ENCODE measurements at places on chromosomes 1 and 21.

- DNase-seq, result peak; percentile 12
Observed at GRCh38 chr1:114164840-114165543, 11.3 kb upstream of the SYT6 start.

GRCh38 chr1:235351441-235351840 is 15.8 kb upstream of the TBCE start:
- no peak for DNase-seq

DNA sequence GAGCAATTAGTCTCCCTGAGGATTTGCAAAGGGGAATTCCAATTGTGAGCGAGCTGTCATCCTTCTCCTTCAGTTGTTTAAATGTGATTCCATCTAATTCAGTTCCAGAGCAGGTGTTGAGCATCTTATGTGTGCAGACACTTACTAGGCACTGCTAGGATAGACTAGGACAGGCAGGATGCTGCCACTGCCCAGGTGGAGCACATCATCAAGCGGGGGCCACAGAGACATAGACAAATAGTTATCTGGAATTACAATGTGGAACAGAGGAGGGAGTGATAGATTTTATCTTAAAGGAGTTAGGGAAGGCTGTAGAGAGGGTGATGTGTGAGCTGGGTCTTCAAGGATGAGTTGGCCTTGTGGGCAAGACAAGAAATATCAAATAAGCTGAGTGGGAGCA is 55.9 kb downstream of the CDC7 start:
- DNase-seq, result no peak

GRCh38 chr1:1250786-1251284 is 4.3 kb upstream of the C1QTNF12 start:
- no peak for DNase-seq

DNA sequence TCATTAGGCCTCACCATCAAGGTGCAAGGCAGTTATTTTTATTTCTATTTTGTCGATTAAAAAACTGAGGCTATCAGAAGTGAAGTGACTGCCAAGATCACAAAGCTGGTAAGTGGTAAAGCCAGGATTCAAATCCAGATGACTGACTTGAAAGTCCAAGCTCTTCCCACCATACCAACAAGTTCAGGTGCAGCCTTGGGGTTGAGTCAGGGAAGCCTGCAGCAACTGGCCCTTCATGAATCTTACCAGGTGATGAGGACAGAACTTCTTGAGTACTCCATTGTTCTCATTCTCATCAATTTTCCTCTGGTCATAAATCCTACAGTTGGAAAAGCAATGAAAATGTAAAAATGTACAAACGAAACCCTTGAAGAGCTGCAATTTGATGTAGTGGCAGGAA is 20.2 kb downstream of the PEA15 start:
- no peak for DNase-seq

GRCh38 chr1:200150721-200151120 is 123.2 kb downstream of the NR5A2 start:
- DNase-seq, result no peak

- DNase-seq, result no peak
Observed at GRCh38 chr21:26679284-26679683, 106.2 kb upstream of the CYYR1 start.

- DNase-seq, result no peak
Observed at GRCh38 chr1:244757091-244757939, 78.1 kb upstream of the COX20 start.

DNA sequence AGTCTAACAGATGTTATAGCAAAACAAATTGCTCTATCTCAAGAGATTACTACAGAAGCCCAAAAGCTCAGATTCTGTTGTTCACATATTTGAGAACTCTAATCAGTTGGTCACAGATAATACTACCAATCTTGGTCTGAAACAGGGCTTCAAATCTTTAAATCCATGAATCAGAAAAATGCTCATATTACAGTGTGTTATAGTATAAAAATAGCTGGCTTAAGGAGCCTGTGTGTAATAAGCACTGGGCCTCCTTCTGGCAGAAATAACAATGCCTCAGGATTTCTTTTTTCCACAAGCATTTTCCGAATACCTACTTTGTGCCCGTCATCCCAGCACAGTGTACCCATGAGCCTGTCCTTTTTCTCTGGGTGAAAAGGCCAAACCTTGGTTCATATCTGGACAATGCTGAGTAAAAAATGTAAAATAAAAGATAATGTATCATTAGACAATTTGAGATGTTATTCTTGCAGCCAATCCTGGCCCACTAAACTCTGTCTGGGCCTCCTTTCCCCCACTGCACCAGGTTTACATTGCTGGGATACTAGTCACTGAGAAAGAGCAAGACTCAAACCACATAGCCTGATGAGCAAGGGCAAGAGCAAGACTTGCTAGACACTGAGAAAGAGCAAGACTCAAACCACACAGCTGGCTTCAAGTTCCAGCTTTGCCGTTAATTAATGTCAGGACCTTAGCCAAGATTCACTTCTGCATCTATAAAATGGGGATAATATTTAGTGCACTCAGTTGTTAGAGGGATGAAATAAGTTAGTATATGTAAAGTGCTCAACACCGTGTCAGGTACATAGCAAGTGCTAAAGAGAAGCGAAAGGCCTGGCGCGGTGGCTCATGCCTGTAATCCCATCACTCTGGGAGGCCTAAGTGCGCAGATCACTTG is 17.0 kb upstream of the ADAR start:
- DNase-seq, result no peak

DNA sequence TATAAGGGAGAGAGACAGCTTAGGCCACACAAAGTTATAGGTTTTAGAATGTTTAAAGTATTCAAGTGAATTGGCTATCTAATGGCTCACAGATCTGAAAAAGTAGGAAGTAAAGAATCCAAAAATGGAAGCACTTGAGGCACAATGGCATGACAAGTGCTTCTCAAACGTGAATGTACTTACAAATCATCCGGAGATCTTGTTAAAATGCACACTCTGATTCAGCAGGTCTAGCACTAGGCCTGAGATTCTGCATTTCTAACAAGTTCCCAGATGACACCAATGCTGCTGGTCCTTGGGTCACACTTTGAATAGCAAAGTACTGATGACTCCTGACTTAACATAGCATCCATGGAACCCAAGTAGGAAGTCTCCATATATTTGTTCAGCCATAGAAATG is 20.9 kb upstream of the AGL start:
- no peak for DNase-seq

DNA sequence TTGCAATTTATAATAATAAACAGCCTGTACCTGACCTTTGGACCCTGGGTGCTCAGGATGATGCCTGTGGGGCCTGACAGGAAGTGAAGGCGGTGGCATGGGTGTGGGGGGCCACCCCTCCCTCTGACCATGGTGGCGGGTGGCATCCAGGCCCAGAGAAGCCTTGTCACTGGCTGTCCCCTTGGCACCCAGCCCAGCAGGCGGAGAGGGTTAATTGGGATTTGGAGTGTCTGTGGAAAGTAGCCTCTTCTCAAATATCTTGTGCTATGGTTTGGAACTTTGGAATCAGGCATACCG is 20.5 kb downstream of the SOX13 start:
- no peak for DNase-seq

DNA sequence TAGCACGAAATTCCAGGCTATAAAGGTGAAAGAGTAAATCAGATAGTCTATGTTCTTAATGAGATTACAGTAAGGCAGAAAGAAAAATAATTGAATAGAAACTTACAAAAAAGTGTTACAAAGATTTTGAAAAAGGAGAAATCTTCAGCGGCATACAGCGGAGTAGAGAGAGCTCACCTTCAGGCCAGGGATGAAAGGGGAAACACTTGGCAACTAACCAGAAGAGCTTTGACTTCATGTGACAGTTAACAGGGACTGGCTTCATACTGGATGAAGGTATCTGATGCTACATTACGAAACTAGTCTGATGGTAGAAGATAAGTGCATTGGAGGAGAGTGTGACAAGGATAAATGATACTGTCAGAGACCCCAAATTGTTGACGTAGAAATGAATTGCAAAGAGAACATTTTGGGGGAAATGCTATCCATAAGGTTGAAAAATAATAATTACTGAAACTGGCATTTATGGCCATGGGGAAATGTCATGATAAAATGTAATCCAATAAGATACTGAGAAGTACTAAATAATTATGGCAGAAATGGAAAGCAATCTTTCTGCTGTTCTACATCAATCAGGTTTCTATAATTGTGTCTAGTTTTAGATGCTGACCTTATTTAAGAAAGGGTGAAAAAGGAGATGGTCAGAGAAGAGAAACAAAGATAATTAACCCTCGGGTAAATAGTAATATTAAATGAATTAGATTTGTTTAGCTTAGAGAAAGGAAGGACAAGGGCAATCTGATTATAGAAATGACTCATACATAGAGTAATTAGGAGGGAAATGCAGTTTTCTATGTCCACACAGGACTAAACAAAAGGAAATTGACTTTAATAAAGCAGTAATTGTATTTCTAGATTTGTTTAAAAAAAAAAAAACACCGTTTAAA is 808.7 kb downstream of the NCAM2 start:
- no peak for DNase-seq

GRCh38 chr1:248165186-248165585 is 9.4 kb upstream of the OR2M2 start:
- DNase-seq, result no peak

GRCh38 chr1:157233131-157233530 is 94.9 kb upstream of the ETV3 start:
- no peak for DNase-seq

- no peak for DNase-seq
Observed at GRCh38 chr1:71603044-71603776, 522.4 kb upstream of the ZRANB2 start.

DNA sequence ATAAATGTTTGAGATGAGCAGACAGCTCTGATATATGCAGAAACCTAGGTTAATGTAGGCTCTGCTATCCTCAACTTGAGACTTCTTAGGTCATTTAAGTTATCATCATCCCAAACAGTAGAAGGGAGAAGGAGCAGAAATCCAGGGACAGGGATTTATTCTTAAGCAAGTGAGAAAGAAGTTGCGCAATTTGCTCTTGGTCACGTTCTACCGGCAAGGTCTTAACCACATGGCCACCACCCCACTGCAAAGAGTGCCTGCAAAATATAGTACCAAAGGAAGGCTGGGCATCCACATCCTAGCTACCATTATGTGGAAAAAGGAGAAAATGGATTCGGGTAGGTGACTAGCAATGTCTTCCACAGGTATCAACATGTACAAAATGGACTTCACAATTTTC is 25.2 kb downstream of the CRNN start:
- DNase-seq, result no peak
